SJCRH30 (cell line): ENCODE measurements at places on chromosomes 1 and 21.

GRCh38 chr1:26084091-26084561, 16.7 kb upstream of the TRIM63 start:
- DNase-seq = no peak

- DNase-seq = no peak
These were observed 426.7 kb downstream of the NPHP4 start for GRCh38 chr1:5565281-5566125.

- DNase-seq = no peak
These were observed 75.8 kb downstream of the TM2D1 start for GRCh38 chr1:61648983-61649742.

DNA sequence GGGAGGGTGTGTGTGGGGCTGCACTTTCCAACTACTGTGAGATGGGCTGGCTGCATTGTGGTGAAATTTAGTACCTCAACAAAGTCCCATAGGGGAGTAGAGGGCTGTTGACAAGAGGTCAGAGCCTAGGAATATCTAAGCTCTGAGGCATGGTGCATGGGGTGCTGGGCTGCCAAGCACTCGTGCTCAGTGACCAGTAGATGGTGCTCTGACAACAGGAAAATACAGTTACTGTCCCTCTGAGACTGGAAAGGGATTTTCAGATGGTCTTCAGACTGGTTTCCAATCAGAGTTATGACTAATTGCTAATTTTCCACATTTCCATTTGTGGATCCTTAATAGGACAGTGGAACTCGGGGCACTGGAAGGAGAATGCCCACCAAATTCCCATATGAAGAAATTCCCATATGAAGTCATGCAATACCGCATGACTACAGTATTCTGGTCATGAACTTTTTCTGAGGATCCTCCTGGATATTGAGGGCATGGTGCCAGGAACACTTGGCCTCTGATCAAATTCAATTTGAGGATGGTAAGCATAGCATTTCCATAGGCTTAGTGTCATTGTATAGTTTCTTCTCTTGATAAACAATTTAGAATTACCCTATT, 4.1 kb upstream of the CACNA1E start:
- DNase-seq = peak; percentile 25

DNA sequence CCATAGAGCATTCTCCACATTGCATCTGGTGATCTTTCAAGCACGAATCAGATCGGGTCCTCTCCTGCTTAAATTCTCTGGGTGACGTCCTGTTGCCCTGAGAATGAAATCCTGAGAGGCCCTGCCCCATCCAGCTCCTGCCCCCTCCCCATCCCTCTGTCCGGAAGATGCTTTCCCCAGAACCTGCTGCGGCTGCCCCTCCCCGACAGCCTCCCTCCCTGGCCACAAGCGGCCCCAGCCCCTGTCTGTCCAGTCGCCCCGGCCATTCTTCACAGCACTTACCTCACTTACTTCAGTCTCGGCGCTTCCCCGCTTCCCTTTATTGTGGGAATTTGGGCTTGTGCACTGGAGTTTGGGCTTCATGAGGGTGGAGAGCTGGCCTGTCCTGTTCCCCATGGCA, 40.3 kb downstream of the TAS1R2 start:
- no peak for DNase-seq

DNA sequence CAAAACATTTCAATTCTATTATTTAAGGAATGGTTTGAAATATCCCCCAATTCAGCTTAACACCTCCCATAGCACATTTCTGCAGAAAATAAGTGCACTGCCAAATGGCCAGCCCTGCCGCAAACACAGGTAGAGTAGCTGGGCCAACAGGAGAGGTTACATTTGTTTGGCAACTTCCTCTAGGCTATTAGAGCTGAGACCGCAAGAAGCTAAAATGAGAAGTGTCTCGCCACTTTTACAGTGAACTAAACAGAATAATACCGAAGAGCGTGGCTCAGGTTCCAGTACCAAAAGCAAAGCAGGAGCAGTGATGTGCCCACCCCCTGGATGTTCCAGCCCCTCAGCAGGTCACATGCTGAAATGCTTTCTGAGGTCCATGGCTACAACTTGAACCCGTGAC, 154.5 kb upstream of the PKN2 start:
- no peak for DNase-seq

DNA sequence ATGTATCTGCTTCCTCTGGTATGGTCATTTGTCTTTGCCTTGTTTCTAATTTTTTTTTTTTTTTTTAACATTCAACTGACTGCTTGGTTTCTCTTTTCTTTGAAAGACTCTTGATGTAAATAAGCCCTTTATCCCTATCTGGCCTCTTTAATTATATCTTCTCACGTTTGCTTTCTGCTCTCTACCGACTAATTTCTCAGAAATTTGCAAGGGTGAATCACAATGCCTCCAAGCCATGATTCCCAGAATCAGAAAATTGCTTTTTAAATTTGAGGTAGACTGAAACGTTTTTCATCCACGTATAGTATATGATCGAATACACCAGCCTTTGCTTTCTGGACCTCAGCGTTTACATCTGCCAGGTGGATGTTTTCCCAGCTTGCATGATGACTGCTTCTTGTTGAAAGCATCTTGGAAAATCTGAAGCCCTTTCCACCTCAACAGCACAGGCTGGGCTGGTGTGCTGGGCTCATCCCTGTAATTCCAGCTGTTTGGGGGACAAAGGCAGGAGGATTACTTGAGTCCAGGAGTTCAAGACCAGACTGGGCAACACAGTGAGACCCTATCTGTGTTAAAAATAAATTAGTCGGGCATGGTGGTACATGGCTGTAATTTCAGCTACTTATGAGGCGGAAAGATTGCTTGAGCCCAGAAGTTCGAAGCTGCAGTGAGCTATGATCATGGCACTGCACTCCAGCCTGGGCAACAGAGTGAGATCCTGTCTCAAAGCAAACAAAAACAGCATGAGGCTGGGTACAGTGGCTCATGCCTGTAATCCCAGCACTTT, 35.0 kb upstream of the GPR137B start:
- no peak for DNase-seq

DNA sequence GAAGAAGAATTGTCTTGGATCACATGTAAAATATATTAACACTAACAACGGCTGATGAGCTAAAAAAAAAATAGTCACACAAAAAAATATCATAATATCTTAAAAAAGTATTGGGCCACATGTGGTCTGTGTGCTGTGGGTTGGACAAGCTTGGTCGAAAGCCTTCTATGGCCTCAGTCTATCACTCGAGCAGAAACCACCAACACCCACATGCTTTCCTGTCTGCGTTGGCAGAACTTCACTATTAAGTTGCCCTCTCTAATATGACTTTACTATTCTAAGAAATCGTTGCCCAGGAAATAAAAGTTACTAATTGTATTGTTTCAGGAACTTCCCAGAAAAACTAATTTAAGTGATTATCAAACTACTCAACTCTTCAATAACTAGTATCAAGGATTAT, 28.2 kb upstream of the ETS2 start:
- no peak for DNase-seq

- DNase-seq = no peak
These were observed 2.0 kb upstream of the KRTAP19-1 start for GRCh38 chr21:30482130-30482529.

GRCh38 chr1:38547321-38547720, 312.3 kb downstream of the RRAGC start:
- no peak for DNase-seq

DNA sequence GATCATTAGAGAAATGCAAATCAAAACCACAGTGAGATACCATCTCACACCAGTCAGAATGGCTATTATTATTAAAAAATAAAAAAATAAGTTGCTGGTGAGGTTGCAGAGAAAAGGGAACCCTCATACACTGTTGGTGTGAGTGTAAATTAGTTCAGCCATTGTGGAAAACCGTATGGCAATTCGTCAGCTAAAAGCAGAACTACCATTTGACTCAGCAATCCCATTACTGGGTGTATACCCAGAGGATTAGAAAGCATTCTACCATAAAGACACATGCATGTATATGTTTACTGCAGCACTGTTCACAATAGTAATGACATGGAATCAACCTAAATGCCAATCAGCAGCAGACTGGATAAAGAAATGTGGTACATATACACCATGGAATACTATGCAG, 42.2 kb downstream of the GIPC2 start:
- no peak for DNase-seq

DNA sequence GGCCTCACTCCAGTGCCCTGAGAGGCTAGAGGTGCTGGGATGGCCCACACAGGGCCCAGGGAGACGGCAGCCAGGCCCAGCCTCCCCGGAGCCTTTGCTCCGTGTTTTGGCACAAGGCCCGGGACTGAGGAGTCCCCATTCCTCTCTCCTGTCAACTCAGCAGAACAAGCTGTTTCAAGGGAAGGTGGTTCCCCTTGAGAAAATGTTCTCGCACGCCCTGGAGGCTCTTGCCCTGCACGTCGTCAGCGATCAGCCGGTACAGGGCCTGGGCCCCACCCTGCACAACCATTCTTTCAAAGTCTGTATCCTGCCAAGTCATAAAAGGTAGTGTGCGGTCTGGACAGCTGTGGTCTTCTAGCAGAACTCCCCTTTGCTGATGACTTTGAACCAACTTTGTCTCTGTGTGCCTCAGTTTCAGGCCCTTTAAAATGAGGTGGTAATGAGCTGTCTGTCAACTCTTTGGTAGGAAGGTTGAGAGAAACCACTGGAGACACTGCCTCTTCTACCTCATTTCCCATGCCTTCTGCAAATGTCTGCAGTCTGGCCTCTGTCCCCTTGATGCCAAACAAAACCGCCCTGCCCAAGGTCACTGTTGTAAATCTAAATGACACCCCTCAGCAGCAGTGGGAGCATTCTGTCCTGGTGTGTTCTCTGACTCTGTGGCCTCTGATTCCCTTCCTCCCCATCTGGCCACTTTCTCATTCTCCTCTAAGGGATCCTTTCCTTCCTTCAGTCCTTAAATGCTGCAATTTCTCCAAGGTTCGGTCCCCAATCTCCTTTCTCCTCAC, 138.6 kb upstream of the JUN start:
- DNase-seq = peak; percentile 65

DNA sequence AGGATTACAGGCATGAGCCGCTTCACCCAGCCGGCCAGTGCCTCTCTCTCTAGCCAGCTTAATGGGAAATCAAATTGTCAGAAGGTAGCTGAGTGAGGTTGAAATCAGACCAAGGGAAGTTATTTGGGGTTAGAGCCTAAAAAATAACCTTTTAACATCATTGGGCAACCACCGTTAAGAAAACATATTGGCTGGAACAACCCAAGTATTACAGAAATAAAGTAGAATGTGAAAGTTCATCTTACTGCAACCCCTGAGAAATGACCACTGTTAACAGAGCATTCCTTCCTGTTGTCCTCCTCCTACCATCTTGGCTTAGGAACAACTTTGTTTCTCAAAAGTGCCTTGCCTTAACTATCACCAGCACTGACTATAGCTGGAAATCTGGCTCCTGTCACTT, 3.2 kb upstream of the RNF186 start:
- DNase-seq = no peak

GRCh38 chr1:228379666-228380065, 27.0 kb downstream of the TRIM11 start:
- no peak for DNase-seq

- DNase-seq = no peak
These were observed 1011.1 kb downstream of the PLA2G4A start for GRCh38 chr1:187839873-187840272.

- no peak for DNase-seq
These were observed 42.4 kb upstream of the TENT5C start for GRCh38 chr1:117563492-117563875.

DNA sequence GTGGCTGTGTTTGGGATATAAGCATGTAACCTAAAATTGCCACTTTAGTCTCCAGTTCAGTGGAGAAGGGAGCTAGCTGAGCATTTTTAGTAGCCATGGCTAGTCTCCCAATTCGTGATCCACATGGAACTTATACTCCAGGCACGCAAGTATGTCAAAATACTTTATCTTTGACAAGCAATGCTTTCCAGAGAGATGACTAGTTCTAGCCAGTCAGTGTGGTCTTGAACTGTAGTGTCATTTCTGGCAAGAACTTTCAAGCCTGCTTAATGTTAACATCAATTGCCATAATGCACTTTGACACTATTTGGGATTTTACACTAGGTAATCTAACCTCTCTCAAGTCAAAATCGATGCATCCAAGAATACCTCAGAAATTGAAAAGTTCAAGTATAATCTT, 660.0 kb downstream of the PTPRC start:
- DNase-seq = no peak

- no peak for DNase-seq
These were observed 44.3 kb downstream of the NID1 start for GRCh38 chr1:236020359-236021219.

GRCh38 chr1:92466683-92467352, 19.9 kb downstream of the GFI1 start:
- no peak for DNase-seq

DNA sequence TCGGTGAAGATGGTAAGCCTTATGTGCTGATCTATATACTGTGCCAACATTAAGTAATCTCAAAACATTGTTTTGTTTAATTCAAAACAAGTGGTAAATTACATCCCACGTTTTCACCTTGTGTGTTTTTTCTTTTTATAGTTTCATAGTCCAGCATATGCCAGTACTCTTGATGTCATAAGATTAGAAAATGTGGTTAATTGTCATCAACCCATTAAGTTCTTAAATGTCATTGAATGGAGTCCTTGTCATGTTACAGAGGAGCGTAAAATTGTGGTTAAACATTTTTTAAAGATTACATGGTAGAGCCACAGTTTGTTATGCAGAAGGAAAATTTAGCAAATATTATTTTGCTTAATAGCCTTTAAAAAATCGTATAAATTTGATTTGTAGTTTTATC, 93.1 kb downstream of the FNBP1L start:
- no peak for DNase-seq

GRCh38 chr1:12654657-12655056, 10.8 kb downstream of the AADACL4 start:
- no peak for DNase-seq

DNA sequence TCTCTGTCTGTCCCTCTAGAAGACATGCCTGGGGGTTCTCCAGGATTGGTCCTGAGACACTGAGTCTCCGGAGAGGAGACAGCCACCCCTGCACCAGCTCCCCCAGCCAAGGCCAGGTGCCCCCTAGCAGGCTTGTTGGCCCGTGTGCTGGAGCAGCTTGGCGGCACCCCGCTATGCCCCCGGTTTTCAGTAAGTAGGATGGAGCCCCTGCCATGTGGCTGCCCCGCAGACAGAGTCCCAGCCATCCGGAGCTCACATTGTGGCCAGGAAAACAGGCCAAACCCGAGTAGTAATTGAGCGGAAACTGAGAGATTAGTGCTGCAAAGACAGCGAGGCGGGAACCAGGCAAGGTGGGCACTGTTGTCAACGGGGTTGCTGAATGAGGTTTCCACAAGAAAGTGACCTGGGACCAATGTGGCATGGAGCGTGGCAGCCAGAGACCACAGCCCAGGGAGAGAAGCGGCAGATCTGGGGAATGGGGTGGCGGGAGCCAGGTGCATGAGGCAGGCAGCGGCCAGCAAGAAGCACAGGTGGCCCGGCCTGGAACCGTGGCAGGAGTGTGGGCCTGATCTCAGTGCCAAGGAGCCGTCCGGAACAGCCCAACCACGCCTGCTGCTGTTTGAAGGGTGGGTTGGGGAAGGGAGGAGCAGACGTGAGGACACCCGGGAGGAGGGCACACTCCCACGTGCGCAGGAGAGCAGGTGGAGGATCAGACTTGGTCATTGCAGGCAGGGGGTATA, 137.4 kb upstream of the VAMP3 start:
- no peak for DNase-seq

- DNase-seq = no peak
These were observed 2.9 kb downstream of the DDI2 start for GRCh38 chr1:15620155-15620545.
